ENCODE measurements at places on chromosomes 11 and 22.

GRCh38 chr11:2685051-2685450 is 14.7 kb downstream of the KCNQ1OT1 start:
- DNase-seq: no peak

GRCh38 chr11:44567876-44568256 is 2.4 kb downstream of the CD82 start:
- DNase-seq: no peak

GRCh38 chr11:8101421-8101820 is 20.4 kb downstream of the TUB start:
- no peak for DNase-seq

DNA sequence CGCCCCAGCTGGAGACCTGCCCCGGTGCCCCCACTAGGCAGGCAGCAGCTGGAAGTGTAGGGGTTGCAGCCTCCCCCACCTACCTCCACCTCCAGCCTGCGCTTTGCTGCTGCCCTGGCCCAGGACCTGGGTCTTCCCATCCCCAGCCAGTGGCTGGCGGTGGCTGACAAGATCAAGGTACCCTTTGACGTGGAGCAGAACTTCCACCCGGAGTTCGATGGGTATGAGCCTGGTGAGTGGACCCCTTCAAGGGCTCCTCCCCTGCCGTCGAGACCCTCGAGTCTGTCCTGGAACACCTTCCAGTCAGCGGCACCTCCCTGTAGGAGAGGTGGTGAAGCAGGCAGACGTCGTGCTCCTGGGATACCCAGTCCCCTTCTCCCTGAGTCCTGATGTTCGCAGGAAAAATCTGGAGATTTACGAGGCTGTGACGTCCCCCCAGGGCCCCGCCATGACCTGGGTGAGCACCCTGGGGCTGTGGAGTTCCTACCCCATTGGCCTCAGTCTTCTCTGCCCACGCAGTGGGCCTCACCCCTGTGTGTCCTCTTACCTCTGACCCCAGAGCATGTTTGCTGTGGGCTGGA is 4.4 kb downstream of the PGGHG start:
- no peak for DNase-seq

GRCh38 chr11:72535194-72535547 is 100.8 kb upstream of the CLPB start:
- no peak for DNase-seq

DNA sequence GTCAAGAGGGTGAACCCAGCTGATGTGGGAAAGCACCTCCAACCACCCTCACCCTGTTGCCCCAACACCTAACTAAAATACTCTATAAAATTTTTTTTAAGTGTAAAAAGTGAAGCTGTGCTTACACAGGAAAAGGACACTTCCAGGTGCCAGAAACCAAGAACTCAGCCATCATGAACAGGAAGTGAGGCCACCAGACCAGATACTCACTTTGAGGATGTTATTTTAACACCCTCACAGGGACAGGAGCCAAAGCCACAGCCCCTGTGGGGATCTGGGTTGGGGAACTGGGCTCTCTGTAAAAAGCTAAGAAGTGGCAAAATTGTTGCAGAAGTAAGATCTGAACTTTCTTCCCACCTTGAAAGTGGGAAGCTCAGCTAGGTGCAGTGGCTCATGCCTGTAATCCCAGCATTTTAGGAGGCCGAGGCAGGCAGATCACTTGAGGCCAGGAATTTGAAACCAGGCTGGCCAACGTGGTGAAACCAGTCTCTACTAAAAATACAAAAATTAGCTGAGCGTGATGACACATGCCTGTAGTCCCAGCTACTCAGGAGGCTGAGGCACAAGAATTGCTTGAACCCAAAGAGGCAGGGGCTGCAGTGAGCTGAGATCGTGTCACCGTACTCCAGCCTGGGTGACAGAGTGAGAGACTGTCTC is 3.8 kb downstream of the RSPH14 start:
- no peak for DNase-seq
